ENCODE measurements at places on chromosomes 7 and 10.
A peak's percentile ranks its signal among the peaks of the same experiment; 100 is the strongest.

DNA sequence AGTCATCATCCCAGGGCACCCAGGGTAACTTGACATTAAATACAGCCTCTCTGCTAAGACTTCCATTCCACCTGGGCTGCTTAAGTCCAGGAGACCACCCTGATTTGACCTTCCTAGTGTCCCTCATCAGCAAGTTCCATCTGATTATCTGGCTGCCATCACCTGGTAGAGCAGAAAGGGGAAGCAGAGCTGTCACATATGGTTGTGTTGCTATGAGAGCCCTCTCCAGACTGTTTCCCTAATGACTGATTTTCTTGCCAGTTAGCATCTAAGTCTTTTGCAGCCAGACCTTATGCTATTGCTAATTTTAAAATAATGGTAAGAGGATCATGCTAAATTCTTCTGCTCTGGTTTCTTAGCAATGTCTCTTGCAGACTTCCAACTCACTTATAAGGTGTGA is 38.7 kb downstream of the KCNH2 start:
- no peak for DNase-seq

- no peak for DNase-seq
These were observed 149.3 kb downstream of the FGFR2 start for GRCh38 chr10:121448766-121449421.

DNA sequence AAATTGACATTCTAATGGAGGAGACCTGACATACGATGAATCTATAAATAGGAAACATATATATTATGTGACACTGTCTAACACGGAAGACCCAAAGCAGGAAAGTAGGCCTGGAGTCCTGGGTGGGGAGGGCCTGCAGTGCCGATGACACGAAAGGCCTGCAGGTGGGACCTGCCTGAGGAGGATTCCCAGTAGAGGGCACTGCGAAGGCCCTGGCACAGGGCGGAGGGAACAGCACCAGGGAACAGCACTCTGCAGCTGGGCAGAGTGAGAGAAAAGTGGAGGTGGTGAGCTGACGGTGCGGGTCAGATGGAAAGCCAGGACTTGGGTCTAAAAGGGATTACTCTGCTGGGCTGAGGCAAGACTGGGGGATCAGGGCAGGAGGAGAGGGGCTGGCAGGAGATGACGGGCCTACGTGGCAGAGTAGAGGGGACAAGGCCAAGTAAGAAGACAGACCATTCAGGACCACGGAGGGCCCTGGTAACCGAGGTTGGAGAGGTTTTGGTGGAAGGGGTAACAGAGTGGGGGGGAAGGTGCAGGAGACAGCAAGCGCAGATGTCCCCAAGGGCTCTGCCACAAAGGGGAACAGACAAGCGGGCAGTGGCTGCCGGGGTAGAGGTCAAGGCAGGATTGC is 8.1 kb downstream of the ZNF746 start:
- DNase-seq, result no peak

- no peak for DNase-seq
These were observed 13.9 kb upstream of the ZNF862 start for GRCh38 chr7:149824301-149824741.

DNA sequence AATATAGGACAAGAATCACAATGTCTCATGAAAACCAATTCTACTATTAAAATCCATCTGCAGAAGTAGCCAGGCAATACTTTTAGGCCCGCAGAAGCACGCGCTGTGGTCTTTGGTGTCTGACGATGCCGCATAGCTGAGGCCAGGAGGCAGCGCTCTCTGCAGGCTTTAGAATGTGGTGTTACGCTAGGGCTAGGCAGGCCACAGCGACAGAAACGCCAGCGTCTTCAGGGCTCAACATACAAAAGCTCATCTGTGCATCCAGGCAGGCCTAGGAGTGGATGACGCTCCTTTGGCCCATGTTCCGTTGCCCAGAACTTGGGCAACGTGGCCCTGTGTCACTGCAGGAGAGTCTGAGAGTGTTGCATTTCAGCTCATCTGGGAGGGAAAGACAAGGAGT is 601.1 kb upstream of the FOXK1 start:
- no peak for DNase-seq

- no peak for DNase-seq
These were observed 79.4 kb downstream of the HYCC1 start for GRCh38 chr7:22934473-22935065.

- DNase-seq, result no peak
These were observed 3.3 kb upstream of the OPN4 start for GRCh38 chr10:86651021-86651471.

- no peak for DNase-seq
These were observed 70.7 kb downstream of the RBAK start for GRCh38 chr7:5116359-5116758.

- no peak for DNase-seq
These were observed 194.7 kb downstream of the GALNT17 start for GRCh38 chr7:71326595-71326994.

- no peak for DNase-seq
These were observed 52.8 kb downstream of the ARHGAP22 start for GRCh38 chr10:48551861-48552591.

DNA sequence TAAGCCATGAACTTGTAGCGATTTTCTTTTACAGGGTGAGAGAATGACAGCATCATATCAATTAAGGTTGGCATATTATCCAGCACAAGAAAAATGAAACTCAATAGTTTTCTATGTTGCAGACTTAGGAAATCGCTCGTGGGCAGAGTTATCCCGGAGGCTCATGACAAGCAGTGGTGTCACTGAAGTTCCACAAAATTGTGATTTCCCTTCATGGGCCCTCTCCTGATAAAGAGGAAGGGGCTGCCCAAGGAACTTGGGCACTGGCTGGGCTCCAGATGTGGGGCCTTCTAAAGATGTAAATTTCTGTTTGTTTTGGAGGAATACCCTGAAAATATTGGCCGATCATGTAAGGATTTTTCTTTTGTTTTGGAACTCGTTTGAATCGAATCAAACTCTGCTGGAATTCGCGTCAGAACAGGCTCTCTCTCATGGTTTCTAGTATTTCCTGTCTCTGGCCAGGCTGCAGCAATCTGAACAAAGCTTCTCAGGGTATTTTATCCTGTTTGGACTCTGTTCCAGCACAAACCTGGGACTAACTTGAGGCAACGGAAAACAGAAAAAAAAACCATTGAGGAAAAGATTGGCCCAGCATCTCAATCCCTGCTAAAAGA is 340.6 kb upstream of the NRP1 start:
- no peak for DNase-seq

GRCh38 chr10:47079204-47079580 is 168.0 kb downstream of the PTPN20 start:
- peak; percentile 28 for DNase-seq

GRCh38 chr7:77903597-77903996 is 105.0 kb downstream of the PHTF2 start:
- DNase-seq, result no peak

DNA sequence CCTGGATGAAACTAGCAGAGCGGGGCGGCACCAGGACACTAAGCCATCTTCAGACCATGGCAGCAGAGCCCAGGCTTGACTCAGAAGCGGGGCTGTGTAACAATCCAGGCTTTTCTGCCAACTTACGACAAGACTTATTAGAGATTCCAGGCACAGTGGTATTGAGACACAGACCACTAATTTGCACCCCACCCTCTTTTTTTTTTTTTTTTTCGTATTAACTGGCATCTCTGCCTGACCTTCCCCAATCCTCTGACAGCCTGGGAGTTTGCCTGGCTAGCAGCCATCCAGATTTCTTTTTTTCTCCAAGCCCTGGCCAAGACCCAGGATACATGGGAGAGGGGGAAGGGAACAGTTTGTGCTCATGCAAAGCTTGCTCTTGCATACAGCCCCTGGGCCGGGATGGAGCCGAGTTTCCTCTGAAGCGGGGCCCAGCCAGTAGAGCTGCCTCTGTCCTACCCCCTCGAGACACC is 182.4 kb downstream of the PLXNA4 start:
- DNase-seq, result no peak

DNA sequence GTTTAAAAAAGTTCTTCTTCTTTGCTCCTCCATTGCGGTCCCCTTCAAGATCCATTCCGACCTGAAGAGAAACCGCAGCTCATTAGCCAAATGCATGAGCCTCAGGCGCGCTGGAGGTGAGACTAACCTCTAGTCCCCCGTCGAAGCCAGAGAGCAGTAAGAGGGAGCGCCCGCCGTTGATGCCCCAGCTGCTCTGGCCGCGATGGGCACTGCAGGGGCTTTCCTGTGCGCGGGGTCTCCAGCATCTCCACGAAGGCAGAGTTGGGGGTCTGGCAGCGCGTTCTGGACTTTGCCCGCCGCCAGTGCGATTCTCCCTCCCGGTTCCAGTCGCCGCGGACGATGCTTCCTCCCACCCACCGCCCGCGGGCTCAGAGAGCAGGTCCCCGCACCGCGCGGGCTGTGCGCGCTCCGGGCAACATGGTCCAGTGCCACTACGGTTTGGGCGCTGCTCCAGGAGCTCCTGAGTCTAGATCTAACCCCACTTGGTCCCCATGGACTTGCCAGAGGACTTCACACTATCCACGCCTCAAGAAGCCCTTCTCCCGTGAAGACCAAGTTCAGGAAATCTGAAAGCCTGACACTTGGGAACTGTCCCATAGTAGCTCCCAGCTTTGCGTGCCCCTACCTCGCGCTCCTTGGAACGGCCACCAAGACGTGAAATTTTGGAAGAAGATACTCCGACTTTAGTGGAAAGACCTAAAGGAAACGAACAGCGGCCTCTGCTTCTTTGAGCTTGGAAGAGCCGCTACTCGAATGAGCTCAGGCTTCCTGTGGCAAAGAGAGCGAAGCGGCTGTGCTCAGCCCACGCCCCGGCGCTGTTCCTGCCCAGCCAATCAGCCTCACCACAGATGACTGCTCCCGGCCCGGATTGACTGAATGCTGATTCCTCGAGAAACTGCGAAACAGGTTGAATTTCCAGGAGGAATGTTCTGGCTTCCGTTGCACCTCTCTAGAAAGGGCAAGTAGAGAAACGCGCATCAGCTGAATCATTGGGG is at the start of gene ABCB1:
TSS of gene ABCB1 (minus strand) at position 755 of the 995 bp plus-strand sequence. CDS start at position 55, 700 bp downstream.
- DNase-seq, result no peak

GRCh38 chr7:50312250-50313162 is 8.0 kb downstream of the IKZF1 start:
- DNase-seq, result no peak

DNA sequence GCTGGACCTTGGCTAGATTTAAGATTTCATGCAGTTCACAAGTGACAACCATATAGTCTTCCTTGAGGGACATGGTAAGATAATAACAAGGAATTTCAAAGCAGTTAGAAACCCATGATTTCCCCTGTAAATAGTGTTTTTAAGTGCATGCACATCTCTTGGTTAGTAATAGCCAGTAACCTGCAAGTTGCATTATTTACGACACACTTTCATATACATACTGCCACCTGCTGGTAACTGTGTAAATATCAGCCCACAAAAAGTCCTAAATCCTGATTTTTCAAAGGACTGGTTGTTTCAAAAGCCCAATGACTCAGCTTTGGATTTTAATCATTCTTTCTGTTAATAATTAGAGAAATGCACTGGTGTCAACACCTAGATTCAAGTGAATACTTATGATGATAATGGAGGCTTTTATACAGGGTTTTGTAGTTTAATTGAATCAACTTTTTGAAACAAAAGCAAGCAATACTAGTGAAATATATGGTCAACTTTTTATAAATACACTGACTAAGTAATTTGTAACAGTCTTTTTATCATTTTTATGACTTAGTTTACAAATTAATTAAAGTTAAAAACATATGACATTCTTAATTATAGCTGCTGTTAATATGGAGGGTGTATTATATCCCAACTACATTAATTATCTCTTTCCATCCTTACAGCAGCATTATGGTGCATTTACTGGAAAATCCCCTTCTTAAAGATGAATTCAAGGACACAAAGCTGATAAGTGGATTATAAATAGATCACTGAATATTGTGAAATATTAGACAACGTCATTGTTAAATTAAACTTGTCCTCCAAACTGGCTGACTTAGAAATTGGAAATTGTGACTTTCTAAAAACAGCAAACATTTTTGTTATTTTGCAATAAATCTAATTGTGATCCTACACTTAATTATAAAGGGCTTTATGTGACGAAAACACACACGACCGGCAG is 367.7 kb upstream of the SEMA3D start:
- DNase-seq, result peak; percentile 61

DNA sequence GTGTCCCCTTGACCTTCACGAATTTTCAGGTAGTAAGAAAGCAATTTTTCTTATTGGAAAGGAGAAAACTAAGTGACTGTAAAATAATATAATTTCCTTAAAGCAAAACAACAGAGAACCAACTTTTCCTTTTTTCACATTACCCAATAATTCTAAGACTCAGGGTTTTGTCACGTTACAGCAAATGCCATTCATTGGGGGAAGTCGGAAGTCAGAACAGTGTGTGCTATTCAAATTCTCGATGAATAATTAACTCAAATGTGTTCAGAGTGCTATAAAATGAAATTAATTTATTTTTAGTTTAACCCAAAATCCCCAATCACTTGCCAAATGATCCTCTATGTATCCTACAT is 40.0 kb downstream of the DIP2C start:
- DNase-seq, result no peak

GRCh38 chr7:67913604-67914003 is 917.0 kb downstream of the TYW1 start:
- no peak for DNase-seq

GRCh38 chr7:14761510-14762296 is 140.8 kb downstream of the DGKB start:
- peak; percentile 42 for DNase-seq

DNA sequence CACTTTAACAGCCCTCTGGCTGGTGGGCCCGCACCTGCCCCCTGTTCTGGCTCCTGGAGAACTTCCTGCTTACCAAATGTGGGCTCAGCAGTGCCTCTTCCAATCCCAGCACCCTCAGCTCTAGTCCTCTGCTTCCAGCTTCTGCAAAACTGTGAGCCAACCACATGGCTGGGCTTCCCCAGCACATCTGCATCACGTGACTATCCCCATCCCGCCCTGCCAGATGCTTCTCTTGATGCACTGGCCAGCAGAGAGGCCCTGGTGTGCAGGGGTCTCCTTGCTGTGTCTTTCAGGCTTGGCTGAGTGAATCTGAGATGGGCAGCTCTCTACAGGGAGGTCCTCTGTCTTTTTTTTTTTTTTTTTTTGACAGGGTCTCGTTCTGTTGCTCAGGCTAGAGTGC is 43.8 kb upstream of the DMBT1 start:
- no peak for DNase-seq

GRCh38 chr7:92333866-92334265 is 88.1 kb downstream of the ANKIB1 start:
- no peak for DNase-seq

GRCh38 chr10:103155471-103156085 is 37.5 kb downstream of the NT5C2 start:
- no peak for DNase-seq

- DNase-seq, result no peak
These were observed 182.7 kb upstream of the PLXNA4 start for GRCh38 chr7:132758986-132759385.
